GM12865 (cell line): ENCODE measurements at places on chromosomes 5 and 9.

- DNase-seq = no peak
Measured at GRCh38 chr9:74173284-74173683, 323.9 kb upstream of the RORB start.

GRCh38 chr5:139422307-139422893 is 16.9 kb downstream of the DNAJC18 start:
- peak; percentile 85 for DNase-seq

DNA sequence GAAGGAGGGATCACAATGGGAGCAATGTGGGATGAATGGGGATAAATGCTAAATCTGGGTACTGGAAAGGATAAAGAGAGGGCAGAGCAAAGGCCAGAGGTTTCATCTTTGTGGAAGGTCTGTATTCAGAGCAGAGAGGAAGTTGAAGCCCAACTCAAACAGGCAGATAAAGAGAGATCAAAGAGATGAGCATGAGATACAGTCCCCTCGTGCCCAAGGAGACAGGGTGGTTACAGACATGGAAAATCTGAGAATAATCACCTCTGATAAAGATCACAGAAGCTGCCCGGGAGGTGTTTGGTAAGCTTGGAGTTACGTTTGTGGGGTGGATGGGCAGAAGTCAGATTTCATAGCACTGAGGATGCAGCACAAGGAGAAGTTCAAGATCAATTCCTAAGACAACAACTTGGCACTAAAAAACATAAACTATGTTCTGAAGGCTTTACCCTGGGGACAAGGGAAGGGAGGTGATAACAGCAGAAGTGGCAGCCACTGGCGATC is 459 bp upstream of the ERAP2 start:
- DNase-seq = no peak

- DNase-seq = no peak
Measured at GRCh38 chr9:69137311-69137710, 36.8 kb upstream of the TJP2 start.

DNA sequence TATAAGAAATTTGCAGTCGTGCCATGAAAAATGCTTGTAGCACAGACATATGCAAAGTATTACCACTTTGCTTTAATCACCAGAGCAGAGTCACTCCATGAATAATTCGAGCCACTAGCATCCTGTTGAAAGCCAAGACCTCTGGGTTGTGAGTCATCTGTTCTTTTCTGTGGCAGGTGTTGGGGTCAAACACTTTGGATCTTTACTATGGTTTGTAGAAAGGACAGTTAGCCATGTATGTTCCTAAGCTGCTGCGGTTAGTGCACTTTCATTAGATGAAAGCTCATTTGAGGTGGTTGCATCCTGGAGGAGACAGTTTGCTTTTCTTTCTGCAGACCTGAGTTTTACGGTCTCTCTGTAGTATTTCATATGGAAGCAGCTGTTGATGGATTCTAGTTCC is 223.7 kb downstream of the DMRT2 start:
- peak; percentile 56 for DNase-seq

GRCh38 chr5:151469992-151470391 is 22.6 kb downstream of the SLC36A1 start:
- no peak for DNase-seq

DNA sequence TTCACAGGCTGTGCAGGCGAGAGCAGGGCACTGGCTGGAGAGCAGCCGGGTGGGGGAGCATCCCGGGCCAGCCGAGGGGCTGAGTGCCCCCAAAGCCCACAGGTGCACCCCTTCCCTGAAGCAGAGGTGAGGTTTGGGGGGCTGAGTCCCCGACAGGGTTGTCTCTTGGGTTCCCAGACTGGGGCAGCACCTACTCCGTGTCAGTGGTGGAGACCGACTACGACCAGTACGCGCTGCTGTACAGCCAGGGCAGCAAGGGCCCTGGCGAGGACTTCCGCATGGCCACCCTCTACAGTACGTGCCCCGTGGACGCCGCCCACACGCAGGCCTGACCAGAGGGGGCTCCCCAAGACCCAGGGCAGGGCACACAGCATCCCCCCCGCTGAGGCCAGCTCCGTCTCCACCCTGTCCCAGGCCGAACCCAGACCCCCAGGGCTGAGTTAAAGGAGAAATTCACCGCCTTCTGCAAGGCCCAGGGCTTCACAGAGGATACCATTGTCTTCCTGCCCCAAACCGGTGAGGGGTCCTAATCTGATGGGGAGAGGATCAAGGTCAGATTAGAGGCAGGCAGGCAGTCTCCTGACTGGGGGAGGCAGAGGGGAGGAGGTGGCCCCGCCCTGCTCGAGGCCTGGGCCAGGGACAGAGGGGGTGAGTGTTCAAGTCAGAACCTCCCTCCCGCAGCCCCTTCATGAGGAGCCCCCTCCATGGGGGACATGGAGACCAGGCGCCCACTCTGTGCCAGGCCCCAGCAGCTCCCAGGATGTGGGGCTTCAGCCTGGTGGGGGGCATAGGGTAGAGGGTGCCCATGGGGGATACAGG is 2.7 kb downstream of the PTGDS start:
- no peak for DNase-seq

GRCh38 chr9:82088591-82088990 is 100.0 kb downstream of the SPATA31D1 start:
- no peak for DNase-seq

- no peak for DNase-seq
Measured at GRCh38 chr9:117096138-117096537, 318.7 kb downstream of the ASTN2 start.

GRCh38 chr5:122076050-122076461 is 2.0 kb downstream of the LOX start:
- DNase-seq = no peak

GRCh38 chr9:133121198-133121914 is at the start of gene RALGDS:
TSS of gene RALGDS (minus strand) at chr9:133121240. CDS start at chr9:133121154, 86 bp downstream.
- peak; percentile 93 for DNase-seq

DNA sequence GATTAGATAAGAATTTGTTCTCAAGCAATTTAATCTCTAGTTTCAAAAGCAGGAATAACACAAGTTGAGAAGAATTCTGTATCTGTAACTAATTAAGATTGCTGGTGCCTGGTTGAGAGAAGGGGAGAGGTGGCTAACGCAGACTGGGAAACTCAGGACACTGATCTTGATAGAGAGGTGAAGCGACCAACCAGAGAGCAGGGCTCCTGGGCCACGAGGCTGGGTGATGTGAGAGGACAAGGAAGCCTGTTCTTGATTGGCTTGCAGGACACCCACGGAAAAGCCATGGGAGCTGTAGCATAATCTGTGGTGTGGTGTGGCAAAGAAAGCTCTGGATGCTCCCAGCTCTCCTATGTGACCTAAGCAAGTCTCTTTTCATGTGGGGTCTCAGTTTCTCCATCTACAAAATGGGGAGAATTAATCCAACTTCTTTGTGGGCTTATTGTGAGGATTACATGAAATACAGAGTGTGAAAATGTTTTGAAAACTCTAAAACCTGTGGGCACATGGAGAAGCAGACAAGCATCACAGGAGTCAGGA is 594.1 kb upstream of the BRINP1 start:
- DNase-seq = no peak

GRCh38 chr5:79493596-79494345 is 20.2 kb downstream of the HOMER1 start:
- no peak for DNase-seq

DNA sequence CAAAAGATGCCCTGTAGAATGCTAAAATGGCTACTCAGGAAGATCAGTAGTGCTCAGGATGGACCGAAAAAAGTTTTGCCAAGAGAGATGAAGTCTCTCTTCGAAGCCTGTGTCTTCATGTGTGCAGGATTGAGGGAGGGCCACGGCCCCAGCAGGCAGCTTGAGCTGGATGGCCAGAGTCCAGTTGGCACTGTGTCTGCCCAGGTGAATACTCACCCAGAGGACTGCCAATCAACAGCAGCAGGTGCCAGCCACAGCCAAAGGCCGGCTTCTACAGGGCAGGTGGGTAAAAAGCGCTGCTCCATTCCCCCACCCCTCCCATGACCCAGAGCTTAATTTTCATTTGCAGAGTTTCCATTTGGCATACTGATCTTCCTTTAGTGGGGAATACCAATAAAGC is 287.9 kb upstream of the ZNF608 start:
- DNase-seq = no peak

DNA sequence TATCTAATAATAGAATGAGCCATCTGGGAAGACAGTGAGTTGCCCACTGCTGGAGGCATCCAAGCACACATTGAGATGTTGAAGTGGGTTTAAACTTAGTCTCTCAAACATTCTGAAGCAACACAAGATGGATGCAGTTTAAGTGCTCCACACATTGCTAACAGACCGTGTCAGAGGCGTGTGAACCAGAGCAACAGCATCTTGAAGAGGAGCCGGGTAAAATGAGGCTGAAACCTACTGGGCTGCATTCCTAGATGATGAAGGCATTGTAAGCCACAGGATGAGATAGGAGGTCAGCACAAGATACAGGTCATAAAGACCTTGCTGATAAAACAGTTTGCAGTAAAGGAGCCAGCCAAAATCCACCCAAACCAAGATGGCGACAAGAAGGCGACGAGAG is 73.5 kb upstream of the TMEM215 start:
- DNase-seq = no peak

DNA sequence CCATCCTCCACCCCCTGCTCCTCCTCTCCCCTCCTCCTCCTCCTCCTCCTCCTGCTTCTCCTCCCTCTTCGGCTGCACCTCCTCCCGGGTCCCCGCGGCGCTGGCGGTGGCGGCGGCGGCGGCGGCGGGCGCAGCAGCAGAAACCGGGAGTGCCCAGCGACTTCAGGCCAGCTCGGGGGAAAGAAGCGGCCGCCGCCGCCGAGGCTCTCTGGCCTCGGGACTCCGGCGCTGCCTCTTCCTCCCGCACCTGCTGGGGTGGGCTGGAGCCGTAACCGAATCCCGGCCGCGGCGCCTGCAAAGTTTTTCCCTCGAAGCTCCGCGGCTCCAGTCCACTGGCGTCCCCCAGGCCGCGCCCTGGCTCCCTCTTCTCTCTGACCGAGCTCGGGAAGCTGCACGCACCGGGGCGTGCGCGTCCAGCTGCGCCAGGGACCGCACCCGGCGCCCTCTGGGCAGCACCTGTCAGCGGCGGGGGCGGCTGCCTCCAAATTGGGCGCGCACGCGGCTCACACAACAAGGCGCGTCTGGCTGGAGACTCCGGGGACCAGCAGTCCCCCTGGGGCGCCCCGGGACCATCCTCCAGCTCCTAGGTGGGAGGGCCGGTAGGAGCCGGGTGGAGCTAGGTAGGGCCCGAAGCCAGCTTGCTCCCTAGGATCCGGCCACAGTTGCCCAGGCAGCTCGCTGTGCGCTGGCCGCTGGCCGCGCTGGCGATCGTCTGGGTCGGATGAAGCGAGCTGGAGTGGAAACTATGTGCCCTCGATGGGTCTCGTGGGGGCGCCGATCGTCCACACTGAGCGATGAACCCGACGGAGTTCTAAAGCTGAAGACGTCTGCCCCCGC is at the start of gene MCTP1:
Gene MCTP1, minus strand, starts transcription at position 523 of the 837 bp plus-strand sequence.
- DNase-seq = peak; percentile 8

- DNase-seq = no peak
Measured at GRCh38 chr5:54545796-54546195, 28.2 kb downstream of the SNX18 start.

DNA sequence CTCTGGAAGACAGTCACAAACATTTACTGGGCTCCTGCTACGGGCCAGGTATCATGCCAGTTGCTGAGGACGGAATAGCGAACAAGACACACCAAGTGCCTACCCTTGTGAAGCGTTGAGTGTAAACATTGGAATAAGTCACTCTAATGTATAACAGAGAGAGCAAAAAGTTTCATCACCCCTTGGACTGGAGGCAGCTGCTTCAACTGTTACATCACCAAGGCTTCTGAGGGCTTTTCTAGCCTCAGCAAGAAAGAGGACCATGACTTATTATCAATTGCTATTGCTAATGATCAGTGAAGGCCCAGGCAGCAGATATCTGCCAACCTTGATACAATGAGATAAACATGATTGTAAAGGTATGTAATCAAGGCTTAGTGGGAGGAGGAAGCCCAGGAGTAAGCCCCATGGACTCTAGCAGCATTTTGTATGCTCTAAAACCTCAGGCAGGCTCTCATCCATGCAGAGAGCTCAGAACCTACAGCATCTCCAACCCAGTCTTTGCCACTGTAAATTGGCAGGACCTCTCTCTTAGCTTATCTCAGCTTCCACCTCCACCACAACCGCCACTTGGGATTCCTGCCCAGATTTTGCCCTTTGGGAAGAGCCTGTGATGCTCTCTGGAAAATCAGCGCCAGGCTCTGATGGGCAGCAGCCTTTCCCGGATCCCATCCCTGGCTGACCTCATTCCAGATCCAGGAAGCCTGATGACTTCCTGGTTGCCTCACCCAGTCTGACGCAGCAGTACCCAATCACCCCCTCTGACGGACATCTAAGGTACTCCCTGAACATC is 54.5 kb downstream of the ADAM19 start:
- no peak for DNase-seq

DNA sequence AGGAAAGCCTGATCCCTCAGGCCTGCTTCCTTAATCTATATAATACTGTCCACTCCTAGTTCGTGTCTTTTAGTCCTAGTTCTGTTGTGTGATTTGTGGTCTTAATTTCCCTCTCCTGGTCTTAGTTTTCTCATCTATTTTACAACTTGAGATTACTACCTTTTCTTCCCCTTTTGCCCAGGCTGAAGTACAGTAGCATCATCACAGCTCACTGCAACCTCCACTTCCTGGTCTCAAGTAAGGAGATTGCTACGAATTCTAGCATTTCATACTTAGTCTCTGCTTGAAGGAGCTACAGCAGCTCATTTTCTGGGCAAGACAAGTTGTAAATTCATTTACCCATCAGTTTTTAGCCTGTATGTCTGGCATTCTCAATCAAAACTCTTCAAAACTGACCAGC is 5.5 kb downstream of the TRIM32 start:
- no peak for DNase-seq

- no peak for DNase-seq
Measured at GRCh38 chr9:109423877-109424276, 74.2 kb downstream of the PTPN3 start.

GRCh38 chr5:151253605-151253950 is 593 bp downstream of the GM2A start:
- no peak for DNase-seq
